ENCODE measurements at places on chromosomes 6 and 20.

DNA sequence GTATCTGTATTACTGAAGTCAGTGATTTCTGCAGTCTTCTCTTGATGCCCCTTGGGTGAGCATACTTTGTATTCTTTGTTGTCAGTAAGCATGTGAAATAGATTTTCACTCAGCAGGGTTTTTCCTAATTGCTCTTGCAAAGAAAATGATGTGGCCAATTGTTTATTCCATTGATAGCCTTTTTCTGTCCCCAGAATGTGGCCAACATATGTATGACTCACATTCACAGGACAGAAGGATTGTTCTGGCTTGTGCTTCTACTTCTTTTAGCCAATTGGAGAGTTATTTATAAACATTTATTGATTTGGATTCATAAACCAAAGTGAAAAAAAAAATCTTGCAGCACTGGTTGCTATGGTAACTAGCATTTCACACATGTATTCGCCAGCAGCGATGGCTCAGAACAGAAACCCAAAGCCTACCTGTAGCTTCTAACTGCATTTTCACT, 54.4 kb upstream of the RBM24 start:
- no peak for DNase-seq

DNA sequence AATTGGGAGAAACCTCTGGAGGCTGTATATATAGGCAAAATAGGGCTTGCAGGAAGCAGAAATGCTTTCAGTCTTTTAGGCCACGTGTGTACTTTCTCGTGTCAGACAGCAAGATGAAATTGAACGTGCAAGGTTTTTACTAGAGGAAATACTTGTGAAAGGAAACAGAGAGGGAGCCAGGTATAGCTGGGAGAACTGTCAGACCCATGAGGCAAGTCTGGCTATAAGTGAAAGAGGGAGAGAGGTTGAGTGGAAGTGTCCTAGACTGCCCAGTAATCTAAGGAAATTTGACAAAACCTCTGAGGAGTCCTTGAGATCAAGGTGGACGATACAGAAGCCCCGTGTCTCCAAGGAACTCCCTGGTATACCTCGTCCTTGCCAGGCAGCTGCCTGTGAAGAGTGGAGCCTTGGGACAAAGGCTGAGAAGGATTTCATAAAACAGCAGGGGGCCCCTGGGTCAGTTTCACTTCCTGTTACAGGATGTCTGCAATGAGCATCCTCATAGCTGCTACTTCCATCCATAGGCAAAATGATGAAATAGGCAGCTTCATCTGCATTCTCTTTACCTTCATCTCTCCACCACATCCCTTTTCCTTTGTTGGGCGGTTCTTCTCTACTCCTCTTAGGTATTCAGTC, 114.4 kb upstream of the MAP3K7 start:
- no peak for DNase-seq

GRCh38 chr20:33606118-33606771, 55.9 kb upstream of the C20orf144 start:
- DNase-seq = no peak

- peak; percentile 54 for DNase-seq
These were observed 36.2 kb downstream of the VEGFA start for GRCh38 chr6:43806043-43806757.

GRCh38 chr20:11101243-11101642, 427.4 kb upstream of the JAG1 start:
- DNase-seq = no peak

GRCh38 chr6:94300424-94301144, 881.2 kb upstream of the EPHA7 start:
- no peak for DNase-seq

DNA sequence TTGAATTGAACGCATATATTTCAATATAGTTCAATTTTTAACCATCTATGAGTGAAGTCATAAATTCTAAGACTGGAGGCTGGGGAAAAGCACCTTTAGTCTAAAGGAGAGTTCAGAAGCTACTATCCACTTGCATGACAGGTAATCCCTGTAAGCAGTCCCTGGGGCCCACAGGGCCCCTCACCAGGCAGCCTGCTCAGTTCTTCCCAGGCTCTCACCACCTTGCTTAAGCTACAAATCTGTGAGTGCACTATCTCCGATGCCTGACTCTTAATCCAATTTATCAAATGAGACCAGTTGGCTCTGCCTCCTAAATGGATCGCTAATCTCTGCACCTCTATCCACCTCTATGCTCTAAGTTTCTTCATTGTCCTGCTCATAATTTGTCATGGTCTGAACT, 413.8 kb downstream of the PTPRT start:
- DNase-seq = no peak

GRCh38 chr6:12010635-12011275, 1.4 kb upstream of the HIVEP1 start:
- peak; percentile 56 for DNase-seq

- no peak for DNase-seq
These were observed 500.3 kb downstream of the DHX35 start for GRCh38 chr20:39462416-39462945.

DNA sequence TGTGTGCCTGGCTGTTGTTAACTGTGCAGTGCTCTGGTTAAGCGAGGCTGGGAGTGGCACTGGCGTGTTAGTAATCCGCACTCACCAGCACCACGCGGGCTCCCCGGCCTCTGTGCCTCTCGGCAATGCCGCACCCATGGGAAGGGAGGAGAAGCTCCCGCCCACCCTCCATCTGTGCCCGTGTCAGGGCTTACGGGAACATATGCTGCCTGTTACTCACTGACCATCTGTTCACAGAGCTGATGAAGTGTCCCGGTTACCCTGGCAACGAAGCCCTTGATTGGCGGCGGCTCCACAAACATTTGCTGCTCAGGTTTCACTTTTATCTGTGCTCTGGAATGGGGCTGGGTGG, 114.7 kb downstream of the PSMB1 start:
- peak; percentile 97 for DNase-seq

GRCh38 chr6:22873513-22874136, 304.3 kb downstream of the HDGFL1 start:
- no peak for DNase-seq

GRCh38 chr6:7473805-7474719, 67.4 kb upstream of the DSP start:
- DNase-seq = no peak

- DNase-seq = peak; percentile 92
These were observed 26.1 kb upstream of the KCNB1 start for GRCh38 chr20:49508435-49509199.

- peak; percentile 84 for DNase-seq
These were observed 90.5 kb downstream of the GRM4 start for GRCh38 chr6:34055223-34055933.

DNA sequence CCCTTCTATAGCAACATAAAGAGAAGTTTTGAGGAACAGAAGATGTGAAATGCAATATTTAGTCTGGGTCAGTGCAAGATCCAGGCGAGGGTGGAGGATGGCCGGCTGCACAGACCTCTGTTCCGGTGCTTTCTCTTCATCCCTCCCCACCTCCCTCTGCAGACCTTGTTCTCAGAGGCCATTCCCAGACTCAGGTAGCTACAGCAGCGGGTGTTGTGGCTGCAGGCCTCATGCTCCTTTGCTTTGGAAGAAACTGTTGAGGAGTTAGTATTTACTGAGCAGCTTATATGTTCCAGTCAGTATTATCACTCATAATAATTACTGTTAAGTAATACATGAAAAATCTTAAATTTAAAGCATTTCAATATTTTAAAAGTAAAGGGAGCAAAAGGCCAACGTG, 1.7 kb downstream of the BTN3A3 start:
- no peak for DNase-seq

DNA sequence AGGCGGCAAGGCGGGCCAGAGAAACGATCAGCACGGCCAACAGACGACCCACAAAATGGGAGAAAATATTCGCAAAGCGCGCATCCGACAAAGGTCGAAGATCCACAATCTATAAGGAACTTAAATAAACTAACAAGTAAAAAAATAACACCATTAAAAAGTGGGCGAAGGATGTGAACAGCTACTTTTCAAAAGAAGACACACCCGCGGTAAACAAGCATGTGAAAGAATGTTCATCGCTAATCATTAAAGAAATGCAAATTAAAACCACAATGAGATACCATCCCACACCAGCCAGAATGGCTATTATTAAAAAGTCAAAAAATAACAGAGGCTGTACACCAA, 117.8 kb upstream of the SIRPA start:
- no peak for DNase-seq

- DNase-seq = no peak
These were observed 221.3 kb downstream of the CBLN4 start for GRCh38 chr20:55784036-55784435.

DNA sequence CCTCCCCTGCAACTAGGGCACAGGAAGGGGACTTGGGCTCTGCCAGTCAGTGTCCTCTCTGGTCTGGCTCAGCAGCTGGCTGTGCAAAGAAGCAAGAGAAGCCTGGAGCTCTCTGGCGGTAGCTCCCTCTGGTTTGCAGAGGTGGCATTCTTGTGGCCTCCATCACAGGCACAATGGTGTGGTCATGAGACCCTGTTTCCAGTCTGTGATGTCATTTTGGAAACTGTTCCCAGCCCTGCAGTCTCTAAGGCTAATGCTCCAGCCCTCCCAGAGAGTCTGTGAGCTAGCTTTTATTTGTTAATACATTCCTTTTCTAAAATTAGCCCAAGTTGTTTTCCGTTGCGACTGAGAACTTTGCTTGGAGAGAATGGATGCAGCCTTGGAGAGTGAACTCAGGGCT, 69.5 kb upstream of the FOXQ1 start:
- DNase-seq = no peak

DNA sequence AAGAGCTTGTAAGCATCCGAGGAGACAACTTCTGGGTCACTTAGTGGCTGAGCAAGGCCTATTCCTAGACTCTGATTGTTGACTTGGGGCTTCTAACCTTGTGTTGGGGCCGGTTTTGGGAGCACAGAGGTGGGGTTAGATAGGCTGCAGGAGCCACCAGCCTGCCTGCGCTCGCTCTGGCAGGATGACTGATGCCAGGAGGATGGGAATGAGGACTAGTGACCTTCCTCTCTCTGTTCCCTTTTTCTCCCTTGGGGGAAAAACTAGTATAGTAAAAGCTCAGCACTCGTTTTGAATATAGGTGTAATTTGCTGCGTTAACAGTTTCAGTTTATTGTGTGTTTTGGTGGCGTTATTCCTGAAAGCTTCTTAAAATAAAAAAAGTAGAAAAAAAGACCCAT, 141.5 kb downstream of the ARID1B start:
- no peak for DNase-seq

GRCh38 chr20:61979701-61980635, 85.7 kb downstream of the TAF4 start:
- DNase-seq = no peak

DNA sequence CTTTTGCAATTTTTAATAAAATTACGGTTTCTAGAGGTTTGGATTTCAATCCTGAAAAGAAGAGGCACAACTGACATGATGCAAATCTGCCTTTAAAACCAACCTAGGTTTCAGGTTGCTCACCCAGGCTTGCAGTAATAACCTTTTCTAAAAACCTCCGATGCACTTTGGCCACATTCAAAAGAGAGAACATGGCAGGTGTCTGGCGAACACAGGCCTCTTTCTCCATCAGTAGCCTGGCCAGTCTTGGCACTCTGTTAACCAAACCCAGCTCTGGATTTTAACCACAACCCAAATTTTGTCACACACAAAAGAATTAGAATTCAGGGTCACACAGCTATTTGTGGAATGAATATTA, 55.8 kb upstream of the MAFB start:
- no peak for DNase-seq

DNA sequence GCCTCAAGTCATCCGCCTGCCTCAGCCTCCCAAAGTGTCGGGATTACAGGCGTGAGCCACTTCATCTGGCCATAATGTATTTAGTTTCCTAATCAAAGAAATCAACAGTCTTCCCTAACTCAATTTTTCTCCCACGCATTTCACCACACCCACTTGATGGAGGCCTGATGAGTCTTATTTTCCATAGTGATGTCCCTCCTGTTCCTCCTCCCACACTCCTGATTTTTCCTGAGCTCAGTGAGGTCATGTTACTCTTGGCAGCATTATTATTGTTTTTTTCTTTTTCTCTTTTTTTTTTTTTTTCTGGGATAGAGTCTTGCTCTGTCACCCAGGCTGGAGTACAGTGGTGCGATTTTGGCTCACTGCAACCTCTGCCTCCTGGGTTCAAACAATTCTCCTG, 8.9 kb downstream of the ABRACL start:
- no peak for DNase-seq

DNA sequence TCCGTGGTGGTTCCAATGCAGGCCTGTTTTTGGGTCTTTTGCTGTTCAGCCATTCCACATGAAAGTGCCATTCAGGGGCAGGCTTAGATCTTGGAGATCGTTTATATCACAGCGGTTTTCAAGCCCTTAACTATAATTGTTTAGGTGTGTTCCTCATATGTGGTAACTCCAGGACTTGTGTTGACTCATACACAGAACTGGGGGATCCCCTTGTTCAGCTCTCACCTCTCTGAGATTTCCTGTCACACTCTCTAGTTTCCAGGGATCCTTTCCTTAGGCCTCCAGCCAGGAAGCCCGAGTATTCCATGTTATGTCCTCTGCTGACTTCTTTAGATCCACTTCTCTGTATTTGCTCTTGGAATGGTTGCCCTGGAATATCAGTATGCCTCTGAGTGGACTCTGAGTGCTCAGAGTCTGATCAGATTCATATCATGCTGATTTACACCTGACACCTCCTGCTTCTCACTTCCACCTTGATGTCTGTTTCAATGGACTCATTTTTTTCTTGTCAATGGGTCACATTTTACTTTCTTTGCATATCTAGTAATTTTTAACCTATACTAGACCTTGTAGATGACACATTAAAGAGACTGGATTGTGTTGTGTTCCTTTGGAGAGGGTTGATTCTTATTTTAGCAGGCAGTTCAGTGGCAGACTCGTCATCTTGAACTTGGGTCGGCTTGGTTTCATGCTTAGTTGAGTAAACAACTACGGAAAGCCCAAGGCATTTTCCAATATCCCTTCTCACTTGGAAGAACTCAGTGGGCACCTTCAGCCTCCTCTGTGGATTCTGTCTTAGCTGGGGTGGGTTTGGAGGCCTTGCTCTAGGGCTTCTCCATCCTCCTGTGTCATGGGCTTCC, 13.1 kb downstream of the NTSR1 start:
- no peak for DNase-seq

DNA sequence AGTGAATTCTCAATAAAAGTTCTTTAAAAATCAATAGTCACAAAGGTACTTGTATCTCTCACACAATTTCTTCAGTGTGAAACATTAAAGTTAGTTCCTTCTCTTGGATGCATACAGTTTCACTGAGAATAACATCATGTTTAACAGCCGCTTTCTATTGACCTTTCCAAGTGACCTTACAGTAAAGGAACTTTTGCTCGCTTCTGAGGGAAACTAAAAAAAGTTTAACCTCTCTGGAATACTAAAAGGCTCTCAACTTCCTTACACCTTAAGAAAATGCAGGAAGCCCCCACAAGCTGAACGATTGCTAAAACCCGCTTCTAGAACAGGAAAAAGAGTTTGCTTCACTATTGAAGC, 1.3 kb downstream of the RRAGD start:
- DNase-seq = no peak

DNA sequence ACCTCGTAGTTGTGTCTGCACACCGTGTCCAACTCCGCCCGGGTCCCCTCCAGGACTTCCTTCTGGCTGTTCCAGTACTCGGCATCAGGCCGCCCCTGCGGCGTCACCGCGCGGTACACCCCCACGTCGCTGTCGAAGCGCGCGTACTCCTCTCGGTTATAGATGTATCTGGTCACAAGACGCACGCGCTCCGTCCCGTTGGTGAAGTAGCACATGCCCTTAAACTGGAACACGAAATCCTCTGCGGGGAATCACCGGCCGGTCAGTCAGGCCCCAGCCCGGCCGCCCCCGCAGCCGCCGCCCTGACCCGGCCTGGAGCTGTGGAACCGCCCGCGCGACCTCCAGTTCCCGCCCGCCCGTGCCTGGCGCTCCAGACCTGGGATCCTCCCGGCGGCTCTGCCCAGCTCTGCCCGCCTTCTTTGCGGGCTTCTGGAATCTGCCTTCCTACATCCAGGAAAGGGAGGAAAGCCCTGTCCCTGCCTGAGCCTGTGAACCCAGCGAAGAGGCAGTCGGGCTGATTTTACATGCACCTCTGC, 1.6 kb downstream of the HLA-DQB1 start:
- no peak for DNase-seq

All from HTR-8/SVneo (cell line).